Activated naive CD4-positive, alpha-beta T cell treated with Interleukin-2 at 50 U/mL for 16 hours (primary cell): ENCODE measurements at places on chromosomes 6 and 20.

DNA sequence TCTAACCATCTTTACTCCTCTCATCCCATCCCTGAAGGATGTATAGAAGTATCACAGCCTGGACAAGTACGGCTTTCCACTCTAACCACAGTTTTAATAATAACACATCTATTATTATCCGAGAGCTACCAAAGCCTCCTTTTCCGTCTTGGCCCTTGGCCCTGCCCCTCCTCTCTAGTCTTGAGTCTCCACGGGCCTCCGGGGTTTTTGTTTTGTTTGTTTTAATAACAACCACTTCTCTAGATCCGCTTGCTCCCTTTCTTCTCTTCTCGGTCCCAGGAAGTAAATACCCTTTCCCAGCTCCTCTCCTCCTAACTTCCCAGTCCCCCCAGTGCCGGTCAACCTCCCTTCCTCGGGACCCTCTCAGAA, 661 bp downstream of the LCA5 start:
- no peak for DNase-seq

GRCh38 chr6:144401736-144402733, 116.9 kb downstream of the UTRN start:
- no peak for DNase-seq

DNA sequence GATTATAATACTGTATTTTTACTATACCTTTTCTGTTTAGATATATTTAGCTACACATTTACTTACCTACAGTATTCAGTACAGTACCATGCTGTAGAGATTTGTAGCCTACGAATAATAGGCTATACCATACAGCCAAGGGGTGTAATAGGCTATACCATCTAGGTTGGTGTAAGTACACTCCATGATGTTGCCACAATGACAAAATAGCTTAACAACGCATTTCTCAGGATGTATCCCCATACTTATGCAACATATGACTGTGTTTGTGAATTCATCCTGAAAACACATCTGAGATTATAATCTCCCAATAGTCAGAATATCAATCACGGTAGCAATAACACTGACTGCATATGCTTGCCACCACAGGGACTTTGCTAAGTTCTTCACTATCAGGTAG, 20.7 kb downstream of the B4GALT5 start:
- DNase-seq, result no peak

GRCh38 chr6:129966125-129966524, 52.3 kb upstream of the L3MBTL3 start:
- no peak for DNase-seq

- no peak for DNase-seq
These were observed 178.6 kb upstream of the RGS17 start for GRCh38 chr6:153309651-153310050.

- no peak for DNase-seq
These were observed 261.2 kb downstream of the DLL1 start for GRCh38 chr6:170029416-170030283.
